ENCODE measurements at places on chromosomes 7 and 10.

DNA sequence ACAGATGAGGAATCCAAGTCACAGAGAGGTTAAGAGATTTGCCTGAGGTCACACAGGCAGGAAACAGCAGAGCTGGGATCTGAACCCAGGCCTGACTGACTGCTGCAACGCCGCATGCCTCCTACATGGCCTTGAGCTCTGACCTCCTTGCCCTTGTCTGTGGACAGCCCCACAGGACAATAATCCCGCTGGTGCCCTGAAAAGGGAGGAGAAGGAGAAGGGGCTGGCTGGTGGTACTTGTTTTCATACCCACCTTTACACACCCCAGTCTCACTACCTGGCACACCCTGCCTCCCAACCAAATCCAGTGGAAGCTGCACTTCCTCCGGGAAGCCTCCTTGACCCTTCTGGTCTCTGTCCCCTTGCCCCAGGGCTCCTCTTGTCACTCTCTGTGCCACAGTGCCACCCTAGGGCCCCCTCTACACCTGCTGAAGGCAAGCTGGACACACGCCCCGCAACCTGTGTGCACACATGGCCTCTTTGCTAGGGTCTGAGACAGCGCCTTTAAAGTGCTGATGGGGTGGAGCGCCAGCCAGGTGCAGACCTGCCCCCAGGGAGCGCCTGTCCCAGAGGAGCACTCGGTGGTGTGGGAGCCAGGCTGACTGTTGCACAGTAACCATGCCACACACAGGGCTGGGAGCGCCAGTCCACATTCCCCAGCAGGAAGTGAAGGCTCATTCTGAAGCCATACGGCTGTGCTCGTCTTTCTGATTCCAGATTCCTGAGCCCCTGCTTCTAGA, 38.6 kb downstream of the ZCCHC24 start:
- DNase-seq: no peak

- no peak for DNase-seq
These were observed 114.5 kb downstream of the HIP1 start for GRCh38 chr7:75624134-75624832.

DNA sequence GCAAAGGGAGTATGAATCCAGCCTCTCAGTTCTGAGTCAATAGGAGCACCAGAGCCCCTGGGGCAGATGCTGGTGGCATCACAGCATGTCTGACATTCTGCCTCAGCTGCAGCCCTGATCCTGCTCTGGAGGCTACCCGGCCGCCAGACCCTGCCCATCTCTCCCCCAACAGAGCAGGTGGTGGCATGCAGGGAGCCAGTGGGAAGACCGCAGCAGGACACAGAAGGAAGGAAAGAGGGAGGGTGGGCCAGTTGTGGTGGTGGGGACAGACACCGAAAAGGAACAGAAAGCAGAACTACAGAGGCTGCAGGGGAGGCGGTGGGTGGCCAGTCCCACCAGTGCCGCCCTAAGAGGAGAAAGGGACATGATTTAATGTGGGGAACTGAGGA, 35.3 kb downstream of the BLNK start:
- DNase-seq: no peak

- no peak for DNase-seq
These were observed 52.3 kb downstream of the EZH2 start for GRCh38 chr7:148831782-148832181.

DNA sequence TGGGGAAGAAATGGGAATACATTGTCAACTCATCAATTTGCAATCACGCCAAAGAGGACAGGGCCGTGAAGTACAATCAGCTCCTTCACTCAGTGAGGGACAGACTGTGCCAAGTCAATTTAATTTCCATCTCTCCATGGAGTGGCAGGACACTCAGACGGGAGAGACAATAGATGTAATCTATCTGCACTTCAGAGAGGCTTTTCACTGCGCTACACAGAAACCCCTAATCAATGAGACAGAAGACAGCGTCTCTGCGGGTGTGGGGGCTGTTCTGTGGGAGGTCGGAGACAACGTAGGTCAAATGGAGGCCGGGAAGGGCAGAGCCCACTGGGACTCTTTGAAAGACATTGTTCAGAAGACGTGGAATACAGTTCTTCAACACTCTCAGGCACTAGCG, 541.0 kb upstream of the ADARB2 start:
- DNase-seq: no peak

DNA sequence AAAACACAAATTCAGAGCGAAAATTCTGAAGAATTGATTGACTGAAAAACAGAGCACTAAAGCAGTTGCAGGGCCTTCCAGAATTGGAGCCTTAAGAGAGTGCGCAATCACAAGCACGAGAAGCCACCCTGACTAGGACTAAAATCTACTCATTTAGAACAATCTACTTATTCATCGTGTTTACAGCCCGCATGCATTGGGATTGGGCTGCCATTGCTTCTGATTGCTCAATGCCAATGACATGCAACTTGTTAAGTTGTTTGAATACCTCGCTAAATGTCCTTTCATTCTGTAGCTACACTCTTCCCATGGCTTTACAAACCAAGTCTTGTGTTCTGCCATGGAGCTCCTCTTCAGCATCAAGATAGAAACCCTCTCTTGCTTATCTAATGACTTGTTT, 425.9 kb upstream of the POM121L12 start:
- no peak for DNase-seq

DNA sequence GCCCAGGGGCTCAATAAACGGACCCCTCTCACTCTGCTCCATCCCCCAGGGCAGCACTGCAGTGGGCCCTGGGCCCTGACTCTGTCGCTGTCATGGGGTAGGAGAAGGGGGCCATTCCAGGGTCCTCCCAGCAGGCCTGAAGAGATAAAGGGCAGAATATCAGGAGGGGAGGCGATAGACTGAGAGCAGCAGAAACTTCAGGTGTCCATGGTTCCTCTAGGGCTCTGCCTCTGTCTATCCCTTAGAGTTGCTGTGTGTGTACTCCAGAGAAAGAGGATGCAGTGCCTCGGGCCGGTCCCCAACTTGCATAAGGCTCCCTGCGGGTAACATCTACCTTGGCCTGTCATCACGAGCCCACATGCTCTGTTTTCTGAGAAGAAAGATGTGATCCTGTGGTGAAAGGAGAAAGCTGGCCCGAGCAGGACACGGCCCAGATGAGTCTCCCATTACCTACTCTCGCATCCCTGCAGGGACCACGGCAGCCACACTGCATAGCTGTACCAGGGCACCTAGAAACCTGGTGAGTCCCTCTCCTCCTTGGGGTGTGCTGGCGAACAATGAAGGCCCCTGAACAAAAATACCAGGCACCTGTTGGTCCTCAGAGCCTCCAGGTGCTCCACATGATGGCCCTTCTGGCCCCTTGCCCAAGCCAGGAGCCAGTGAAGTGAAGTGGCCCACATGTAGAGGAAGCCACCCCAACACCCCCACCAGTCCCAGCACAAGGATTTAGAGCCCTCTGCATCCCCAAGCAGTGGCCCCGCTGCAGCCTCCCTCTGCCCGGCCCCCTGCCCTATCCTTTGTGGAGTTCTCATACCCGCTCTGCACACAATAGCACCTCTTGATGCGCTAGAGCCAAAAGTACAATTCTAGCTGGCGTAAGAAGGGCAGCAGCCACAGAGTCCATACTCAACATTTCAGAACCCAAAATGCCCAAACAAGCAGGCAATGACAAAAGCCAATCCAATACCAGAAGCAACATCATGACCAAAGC, 106.8 kb downstream of the ARHGAP22 start:
- DNase-seq: no peak

DNA sequence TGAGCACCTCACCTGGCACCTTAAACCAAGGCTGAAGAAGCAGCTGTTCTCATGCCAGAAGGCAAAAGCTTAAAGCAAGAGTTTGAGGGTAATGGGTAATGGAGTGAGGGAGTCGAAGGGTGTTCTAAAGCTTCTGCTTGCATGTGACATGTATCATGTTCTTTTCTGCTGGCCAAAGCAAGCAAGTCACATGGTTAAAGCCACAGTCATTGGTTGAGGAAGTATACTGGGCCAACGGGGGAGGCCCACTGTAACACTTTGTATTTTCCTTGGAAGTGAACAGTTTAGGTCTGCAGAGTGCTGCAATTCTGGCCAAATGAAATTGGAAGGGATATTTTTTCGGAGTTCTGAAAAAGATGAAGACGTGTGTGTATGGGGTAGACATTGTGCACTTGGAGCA, 75.7 kb downstream of the REEP3 start:
- DNase-seq: no peak

DNA sequence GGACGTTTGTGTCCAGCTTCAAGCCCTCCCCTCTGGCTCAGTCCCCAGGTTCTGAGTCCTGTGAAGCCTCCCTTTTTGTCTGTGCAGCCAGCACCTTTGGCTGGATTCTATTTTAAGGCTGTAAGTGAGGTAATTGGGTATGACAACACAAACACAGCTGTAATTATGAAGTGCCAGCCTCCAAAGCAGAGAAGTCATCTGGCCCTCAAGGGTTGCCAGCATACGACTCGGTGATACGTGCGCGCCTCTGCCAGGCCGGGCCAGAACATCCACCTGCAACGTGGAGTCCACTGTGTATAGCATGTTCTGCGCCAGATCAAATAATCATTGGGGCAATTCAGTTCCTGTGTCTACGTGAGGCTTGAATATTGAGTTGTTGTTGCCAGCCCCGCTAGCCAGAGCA, 6.7 kb upstream of the FAM180A start:
- no peak for DNase-seq

GRCh38 chr7:32243687-32244290, 173.6 kb upstream of the PDE1C start:
- no peak for DNase-seq

- DNase-seq: peak; percentile 51
These were observed 11.4 kb upstream of the REPIN1 start for GRCh38 chr7:150357270-150357669.

- DNase-seq: no peak
These were observed 281.1 kb upstream of the KLF14 start for GRCh38 chr7:131014906-131015656.

- DNase-seq: no peak
These were observed 3.7 kb upstream of the CALU start for GRCh38 chr7:128735436-128735835.

DNA sequence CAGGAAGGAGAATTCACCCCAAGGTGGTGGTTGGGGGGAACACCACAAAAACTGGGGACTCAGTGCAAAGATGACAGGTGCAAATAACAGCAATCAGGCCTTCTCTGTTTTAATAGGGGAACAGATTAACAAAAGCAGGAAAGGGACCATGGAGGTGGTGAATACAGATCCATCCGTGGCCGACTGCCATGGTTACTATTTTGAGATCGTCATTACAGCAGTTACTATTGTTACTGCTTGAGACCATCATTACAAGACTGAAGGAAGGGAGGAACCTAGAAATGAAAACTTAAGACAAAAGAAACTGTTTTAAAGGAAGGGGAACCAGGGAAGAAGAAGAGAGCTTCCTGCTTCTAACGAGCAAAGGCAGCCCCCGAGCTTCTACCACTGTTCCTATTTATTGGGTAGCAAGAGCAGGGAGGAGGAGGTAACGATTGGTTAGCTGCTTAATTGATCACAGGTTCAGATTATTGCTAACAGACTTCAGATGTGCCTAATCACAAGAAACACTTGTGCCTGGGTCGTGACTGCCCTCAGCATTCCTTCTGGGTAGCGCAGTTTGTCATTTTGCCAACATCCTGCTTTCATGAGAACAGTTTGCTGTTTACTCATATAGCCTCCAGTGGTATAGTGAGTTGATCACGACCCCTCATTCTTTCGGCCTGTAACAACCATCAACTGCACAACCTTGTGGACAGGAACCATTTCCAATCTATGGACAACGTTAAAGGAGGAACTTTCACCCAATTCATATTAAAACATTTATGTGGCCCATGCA, 216.3 kb downstream of the CHCHD3 start:
- DNase-seq: no peak

- no peak for DNase-seq
These were observed 36.0 kb downstream of the DYNC1I1 start for GRCh38 chr7:95808396-95808795.

DNA sequence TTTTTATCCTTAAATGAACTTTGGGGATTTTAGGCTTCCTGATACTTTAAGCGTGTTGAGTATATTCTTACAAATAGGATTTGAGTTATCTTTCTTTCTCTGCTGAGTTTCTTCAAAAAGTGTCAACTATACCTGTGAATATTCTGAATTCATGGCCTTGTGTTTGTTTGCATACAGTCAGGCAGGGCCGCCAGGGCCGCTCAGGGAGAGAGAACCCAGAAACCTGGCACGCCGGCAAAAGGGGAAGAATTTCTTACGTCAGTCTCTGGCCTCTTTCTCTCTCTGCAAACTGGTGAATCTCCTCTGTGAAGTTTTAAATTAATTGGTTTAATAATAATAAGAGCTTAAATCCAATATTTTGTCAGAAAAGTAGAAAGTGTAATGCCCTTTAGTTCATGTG, 29.3 kb upstream of the BNIP3 start:
- no peak for DNase-seq

GRCh38 chr10:33001908-33002492, 44.0 kb upstream of the ITGB1 start:
- DNase-seq: no peak

DNA sequence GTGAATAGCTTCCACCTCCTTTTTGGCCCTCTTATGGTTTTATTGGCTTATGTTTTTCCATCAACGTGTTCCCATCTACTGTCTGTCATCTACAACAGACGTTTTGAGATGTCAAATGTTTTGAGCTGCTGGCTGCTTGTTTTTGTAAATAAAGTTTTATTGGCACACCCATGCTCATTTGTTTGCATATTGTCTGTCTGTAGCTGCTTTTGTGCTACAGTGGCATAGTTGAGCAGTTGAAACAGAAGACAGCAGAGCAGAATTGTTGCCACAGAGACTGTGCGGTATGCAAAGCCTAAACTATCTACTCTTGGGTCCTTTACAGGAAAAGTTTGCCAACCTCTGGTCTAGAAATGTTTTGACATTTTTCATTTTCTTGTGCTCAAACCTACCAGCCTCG, 88.7 kb downstream of the VPS50 start:
- DNase-seq: no peak

DNA sequence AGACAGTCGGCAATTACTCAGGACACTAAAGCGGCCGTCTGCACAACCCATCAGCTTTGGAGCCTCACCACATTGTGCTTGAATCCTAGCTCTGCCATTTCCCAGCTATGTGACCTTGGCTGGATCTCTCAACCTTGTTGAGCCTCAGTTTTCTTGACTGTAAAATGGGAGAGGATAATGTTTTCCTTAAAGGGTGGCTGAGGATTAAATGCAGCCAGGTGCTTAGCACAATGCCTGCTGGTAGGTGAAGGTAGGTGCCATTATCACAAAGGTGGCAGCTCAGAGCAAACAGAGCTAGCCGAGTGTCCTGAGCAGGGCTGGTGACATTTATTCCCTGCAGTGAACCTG, 508.5 kb upstream of the ZMIZ1 start:
- no peak for DNase-seq

- DNase-seq: no peak
These were observed 94.2 kb downstream of the CDK14 start for GRCh38 chr7:90690159-90690858.
